ENCODE measurements at places on chromosomes 5 and 9.

DNA sequence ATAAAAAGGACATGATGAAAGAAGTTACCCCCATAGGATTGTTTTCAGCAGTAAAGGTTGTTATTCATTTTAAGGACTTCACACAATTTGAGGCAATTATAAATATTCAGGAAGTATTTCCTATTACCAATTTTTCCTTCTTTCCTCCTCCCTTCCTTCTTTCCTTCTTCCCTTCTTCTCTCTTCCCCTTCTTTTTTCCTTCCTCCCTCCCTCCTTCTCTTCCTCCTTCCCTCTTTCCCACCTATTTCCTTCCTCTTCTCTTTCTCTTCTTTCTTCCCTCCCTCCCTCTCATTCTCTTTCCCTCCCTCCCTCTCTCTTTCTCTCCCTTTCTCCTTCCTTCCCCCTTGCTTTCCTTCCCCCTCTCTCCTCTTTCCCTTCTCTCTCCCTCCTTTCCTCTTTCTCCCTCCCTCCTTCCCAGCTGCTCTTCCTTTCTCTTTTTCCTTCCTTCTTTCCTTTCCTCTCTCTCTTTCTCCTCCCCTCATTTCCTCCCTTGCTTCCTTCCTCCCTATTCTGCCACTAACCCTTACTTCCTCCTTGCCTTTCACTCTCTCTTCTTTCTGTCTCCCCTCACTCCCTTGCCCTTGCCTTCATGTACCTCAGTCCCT lies 105.1 kb downstream of the ADRB2 start:
- DNase-seq, result no peak

GRCh38 chr5:174735498-174736330 lies 11.3 kb downstream of the MSX2 start:
- DNase-seq, result no peak

DNA sequence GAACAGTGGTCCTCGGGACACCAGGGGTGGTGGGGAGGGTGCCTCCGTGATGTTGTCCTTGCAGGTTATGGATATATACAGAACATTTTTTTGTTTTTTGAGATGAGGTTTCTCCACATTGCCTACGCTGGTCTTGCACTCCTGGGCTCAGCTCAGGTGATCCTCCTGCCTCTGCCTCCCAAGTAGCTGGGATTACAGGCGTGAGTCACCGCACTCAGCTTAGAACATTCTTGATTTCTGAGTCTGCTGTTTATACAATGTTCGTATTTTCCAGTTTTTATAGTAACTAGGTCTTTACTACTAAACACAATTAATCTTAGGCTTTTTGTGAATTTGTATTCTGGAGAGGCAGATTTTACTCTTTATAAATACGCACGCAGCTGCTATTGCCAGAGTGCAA lies 6.0 kb downstream of the PMPCA start:
- no peak for DNase-seq

- peak; percentile 76 for DNase-seq
These were observed at the start of gene ANKRD33B for GRCh38 chr5:10563945-10564837. Gene ANKRD33B (plus strand): TSS chr5:10564070. CDS start chr5:10564468, 398 bp downstream.

DNA sequence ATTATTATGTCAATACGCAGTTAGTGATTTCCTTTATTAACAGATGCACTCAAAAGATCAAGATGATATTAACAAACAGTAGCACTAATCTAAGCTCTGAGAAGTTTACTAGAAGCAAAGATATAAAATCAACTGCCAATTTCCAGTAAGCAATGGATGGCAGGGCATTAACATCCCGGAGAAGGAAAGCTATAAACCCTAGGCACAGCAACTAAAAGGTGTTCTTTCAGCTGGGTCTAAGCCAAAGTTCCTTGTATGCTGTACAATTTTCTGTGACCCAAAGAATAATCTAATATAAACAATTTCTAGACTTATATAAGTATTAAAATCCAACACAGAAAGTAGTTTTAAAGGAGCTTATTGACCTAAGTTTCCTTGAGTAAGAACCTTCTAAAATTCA lies 39.4 kb downstream of the PJA2 start:
- no peak for DNase-seq

DNA sequence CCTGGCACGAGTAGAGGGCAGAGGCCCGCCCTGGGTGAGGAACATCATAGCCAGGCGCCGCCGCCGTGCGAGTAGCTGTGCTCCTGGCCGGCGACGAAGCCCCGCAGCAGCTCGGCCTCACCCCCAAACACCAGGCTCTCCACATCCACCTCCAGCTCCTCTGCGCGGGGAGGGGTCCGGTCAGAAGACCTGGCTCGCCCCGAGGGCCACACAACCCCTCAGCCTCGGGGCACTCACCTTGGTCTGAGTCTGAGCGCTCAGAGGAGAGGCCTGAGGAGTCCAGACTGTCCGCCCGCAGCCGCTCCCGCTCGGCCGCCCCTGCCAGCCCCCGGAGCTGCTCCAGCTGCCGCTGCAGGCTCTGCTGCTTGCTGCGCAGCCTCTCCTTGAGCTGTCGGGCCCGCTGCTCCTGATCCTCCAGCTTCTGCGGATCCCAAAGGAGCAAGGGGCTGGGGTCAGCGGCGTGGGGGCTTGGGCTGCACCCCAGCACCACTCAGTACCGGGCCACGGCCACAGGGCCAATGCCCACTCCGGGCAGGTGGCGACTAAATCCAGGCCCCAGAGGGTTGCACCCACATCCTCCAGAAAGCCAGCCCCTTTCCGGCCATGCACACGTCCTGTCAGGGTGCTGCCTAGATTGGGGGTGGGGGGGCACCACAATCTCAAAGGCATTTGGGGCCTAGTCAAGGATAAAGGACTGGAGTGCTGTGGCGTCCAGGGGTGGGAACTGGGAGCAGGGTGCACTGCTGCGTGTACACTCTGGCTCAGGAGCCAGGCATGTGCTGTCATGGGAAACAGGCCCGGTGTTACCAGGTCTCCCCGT lies 3.9 kb downstream of the MXD3 start:
- no peak for DNase-seq

- DNase-seq, result no peak
These were observed 13.9 kb upstream of the ENHO start for GRCh38 chr9:34536685-34537084.

DNA sequence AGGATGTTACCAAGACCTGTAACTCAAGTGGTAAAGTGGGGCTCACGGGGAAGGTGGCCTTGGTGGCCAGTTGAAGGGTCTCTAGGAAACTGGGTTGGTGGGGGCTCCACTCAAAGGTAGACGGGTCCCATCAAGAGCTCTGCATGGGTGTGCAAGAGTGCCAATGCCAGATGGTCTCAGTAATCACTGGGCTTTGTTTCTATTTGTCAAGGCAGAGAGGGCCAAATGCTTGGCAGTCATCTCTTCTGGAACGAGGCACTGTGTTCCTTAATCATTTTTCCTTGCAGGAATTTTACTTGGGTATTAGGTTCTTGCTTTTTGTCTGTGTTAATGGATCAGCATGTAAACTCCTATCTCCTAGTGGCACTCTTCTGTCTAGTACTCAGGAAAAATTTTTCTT lies 220.8 kb downstream of the DIRAS2 start:
- DNase-seq, result no peak

GRCh38 chr5:122701640-122702523 lies 73.0 kb upstream of the SNX2 start:
- no peak for DNase-seq

All from activated CD4-positive, alpha-beta T cell treated with anti-CD3 and anti-CD28 coated beads, Interleukin-2, amount 50 U/mL, for 4 hours (primary cell).